Left colon (tissue), 2 donors: ENCODE measurements at places on chromosomes 7 and 10.

- no peak for DNase-seq
Observed at GRCh38 chr7:78607099-78607498, 808.5 kb downstream of the PHTF2 start.

GRCh38 chr10:97740613-97741012 is 3.7 kb downstream of the ZFYVE27 start:
- no peak for DNase-seq

DNA sequence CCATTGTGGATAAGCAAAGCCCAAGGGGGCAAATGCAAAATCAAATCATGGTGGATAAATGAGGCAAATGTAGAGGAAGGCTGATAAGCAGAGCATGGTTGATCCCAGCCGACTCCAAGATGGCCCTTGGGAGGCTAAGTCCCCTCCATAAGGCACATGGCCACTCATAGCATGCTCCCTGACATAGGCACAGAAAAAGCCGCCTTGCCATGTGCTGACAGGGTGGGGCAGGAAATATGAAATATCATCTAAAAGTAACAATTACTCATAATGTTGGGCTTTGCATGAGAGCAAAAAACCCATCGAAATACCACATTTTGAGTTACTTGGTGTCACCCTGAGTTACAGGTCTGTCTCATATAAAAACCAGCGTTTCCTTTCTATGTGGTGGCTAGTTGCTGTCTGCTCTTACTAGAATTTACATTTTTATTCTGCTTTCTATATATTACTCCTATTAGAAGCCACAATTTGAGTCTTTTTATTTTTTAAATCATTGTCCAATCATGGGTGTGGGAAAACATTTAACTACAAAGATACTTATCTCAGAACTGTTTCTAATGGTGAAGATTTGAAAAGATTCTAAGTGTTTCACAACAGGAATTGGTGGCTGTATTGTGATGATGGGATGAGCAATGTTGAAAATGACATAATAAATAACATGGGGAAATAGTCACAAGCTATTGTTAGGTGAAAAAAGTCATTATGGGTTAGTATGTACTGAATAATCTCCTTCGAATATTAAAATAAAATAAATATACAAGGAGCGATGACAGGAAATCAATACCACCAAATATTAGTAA is 102.7 kb downstream of the CUBN start:
- no peak for DNase-seq

DNA sequence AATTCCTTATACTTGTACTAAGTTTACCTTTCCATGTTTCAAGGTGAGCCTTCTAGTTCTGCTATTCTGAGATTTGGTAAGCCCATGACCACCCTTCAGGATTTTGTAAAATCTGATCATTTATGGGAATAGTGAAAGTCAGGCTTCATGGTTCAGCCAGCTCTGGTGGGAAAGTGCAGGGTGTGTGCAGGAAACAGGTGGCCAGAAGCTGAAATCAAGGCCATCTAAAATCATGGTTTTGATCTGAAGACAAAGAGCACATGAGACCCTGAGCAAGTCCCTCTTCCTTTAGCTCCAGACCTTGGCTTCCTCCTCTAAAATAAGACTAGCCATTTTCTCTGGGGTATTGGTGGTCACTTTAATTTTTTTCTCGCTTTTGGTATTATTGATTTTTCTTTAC is 91.3 kb downstream of the CALD1 start:
- no peak for DNase-seq

- no peak for DNase-seq
Observed at GRCh38 chr7:117375380-117375779, 51.9 kb downstream of the ASZ1 start.

- DNase-seq, result peak; percentile 47
Observed at GRCh38 chr7:22356010-22356691, 803 bp downstream of the RAPGEF5 start.

DNA sequence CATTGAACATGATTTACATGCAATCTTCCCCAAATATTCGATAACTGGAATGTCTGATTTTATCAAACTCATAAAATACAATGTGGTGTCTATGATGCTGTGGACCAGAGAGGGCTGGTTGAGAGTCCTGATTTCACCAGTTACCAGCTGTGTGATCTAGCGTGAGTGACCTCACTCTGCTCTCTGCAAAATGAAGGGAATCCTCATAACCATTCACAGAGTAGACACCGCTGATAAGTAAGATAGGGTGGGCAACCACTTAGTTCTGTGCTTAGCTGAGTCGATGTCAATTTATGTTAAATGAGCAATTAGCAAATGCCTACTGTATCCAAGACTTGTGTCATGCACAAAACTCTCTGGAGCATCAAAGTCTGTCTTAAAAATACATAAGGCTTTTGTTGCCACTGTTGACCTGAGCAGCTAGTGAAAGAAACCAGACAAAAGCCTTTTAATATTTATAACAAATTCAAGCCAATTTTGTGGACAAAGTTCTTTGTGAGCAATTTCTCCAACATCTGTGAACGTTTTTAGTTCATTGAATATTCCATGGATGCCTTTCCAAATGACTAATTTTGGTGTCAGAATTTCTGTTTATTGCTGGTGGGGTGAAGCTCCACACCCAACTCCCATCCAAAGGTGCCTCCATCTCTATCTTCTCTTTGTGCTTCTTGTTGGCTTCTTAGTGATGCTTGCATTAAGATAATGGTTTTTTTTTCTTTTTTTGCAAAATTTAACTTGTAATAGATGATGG is 314.2 kb downstream of the ADRA2A start:
- DNase-seq, result no peak

DNA sequence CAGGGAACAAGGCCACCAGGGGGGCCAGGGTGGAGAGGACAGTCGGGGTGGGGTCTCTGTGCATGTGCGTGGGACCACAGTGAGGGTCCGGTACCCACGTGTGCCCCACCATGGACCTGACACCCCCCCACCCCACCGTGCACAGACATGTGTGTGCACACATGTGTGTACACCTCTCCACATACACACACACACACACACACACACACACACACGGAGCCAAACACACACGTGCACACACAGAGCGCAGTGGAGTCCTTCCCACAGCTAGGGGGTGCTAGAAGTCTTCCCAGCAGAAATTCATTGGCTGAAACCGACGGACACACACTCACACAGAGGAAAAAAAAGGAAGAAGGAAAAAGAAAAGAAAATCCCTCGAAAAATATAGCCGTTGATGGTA is 42.8 kb upstream of the GNA12 start:
- peak; percentile 51 for DNase-seq

DNA sequence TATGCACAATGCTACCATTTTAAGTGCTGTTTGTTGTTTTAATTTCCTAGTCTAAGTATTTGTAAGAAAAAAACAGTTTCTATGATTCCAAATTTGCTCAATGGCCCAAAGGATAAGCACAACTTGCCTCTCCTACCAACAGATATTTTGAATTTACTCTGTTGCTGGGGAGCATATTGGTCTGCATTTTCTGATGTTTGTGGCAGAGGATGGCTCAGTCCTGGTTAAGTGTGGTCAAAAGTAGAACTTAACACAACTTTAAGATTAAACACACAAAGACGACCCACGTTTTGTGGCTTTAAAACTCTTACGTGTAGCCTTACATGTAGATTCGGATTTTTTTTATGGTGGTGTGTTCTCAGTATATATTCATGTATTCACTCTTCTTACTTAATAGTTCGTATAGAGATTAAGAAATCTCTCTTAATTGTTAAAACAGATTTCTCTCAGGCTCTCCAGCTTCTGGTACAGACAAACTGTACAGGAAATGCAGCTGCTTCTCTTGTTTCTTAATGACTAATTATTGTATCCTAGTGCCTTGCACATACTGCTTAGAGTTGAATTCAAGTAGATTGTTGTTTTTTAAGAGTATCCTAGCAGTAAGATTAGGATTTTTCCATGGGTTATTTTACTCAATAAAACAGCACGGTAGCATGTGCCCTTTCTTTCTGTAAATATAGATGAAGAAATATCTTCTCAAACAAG is 86.2 kb downstream of the GPR85 start:
- no peak for DNase-seq

DNA sequence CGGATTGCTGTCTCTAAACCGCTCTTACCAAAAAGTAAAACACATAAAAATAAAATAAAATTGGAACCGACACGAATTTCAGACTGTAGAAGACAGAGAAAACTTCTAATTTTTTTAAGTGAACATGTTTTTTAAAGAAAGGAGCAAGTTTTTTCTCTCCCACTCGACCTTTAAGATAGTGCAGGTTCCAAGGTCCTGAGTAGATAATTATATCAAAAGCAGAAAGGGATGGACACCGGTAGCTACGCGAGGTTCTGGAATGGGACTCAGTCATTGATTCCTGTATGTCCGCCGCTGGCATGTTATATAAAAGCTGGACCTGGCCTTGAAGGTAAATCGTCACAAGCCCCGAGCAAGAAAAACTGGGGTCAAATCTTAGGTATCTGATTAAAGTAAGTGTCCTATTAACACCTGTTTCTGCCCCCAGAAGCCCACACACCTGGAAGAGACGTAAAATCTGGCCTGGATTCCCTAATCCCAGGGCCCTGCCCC is 462 bp upstream of the CISD1 start:
- no peak for DNase-seq

GRCh38 chr10:128084991-128085390 is 41.2 kb downstream of the MKI67 start:
- no peak for DNase-seq

GRCh38 chr7:9022456-9022855 is 589.0 kb downstream of the NXPH1 start:
- DNase-seq, result no peak

- no peak for DNase-seq
Observed at GRCh38 chr10:16777473-16778370, 39.5 kb downstream of the RSU1 start.

DNA sequence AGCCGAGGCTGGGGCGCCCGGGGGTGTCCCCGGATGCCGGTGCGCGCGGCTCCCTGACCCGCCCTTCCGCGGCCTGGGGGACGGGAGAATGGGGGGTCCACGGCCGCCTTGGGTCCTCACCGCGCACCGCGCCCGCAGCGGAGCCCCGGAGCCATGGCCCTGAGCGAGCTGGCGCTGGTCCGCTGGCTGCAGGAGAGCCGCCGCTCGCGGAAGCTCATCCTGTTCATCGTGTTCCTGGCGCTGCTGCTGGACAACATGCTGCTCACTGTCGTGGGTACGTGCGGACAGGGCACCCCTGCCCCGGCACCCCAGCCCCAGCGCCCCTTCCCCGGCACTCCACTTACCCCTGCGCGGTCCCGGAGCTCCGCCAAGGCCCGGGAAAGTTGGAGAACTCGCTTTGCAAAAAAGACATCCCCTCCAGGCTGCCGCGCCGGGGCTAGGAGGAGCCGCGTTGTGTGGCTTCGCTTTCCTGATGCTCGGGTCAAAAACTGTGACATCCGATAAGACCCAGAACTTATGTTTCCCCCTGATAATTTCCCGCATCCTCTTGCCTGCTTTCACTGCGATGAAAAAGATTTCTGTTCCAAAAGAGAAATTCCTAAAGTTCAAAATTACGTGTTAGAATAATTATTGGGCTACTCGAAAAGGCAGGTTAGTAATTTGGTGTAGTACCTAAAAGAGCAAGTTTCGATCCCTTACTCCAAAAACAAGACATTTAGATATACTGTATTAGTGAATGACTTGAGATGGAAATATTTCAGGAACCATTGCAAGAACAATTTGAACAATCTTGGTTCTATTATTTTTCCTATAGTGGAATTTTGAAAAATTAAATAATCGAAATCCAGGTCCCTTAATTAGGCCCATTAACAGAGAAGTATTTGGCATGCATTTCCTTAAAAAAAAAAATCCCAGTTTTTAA is 888 bp downstream of the SLC18A2 start:
- DNase-seq, result no peak

- no peak for DNase-seq
Observed at GRCh38 chr7:139808846-139809442, 20.1 kb upstream of the TBXAS1 start.

DNA sequence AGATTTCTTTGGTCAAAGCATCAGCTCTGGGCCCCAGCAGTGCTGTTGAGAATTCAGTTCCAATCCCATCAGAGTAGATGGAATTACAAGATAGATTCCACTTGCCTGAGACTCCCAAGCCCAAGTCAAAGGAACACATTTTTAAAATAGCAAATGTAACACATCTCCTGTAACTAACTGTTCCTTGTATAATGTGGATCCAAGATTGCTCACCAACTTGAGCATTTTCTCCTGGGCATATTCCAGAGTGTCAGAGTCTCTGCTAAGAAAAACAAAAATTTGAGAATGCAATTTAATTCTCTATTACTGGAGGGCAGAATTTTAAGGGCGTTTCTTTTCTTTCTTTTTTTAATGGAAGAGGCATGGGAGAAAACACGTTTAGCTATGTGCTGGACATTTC is 136.7 kb downstream of the NEBL start:
- DNase-seq, result no peak

DNA sequence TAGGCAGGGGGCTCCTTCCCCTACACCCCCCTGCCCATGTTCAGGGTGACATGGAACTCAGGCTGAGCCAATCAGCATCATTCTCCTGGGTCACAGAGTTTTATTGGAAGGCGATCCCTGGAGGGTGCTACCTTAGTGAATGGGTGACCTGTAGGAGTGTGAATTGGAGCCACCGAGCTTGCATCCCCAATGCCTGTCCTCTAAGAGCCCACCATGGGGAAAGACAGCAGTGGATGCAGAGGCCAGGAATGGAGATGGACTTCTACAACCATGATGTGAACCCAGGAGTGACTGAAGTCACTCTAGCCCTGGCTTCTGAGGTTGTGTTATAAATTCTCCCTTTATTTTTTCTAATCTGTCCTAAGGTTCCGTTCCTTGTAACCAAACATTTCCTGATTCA is 89.4 kb downstream of the CCDC71L start:
- no peak for DNase-seq
